ENCODE measurements at places on chromosomes 7 and 10.

- DNase-seq, result no peak
Observed at GRCh38 chr10:121589553-121589952, 8.7 kb downstream of the FGFR2 start.

DNA sequence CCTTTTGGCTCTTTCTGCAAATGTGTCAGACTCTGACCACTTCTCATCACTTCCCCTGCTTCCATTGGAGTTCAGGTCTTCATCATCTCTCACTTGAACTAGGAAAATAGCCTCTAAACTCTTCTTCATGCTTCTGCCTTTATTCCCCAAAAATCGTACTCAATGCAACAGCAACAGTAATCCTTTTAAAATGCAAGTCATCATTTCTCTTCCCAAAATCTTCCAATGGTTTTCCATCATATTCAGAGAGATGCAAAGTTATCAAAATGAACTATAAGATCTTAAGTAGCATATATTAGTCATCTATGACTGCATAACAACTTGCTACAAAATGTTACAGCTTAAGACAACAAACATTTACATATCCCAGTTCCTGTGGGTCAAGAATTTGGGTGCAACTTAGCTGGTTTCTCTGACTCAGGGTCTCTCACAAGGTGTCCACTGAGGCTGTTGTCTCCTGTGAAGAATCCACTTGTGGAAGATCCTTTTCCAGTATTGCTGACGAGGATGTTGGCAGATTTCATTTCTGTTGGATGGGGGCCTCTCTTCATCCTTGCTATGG is 31.0 kb upstream of the ETV1 start:
- no peak for DNase-seq

- DNase-seq, result no peak
Observed at GRCh38 chr7:40597517-40597916, 462.7 kb downstream of the SUGCT start.

- no peak for DNase-seq
Observed at GRCh38 chr7:121126801-121127534, 138.5 kb downstream of the CPED1 start.

DNA sequence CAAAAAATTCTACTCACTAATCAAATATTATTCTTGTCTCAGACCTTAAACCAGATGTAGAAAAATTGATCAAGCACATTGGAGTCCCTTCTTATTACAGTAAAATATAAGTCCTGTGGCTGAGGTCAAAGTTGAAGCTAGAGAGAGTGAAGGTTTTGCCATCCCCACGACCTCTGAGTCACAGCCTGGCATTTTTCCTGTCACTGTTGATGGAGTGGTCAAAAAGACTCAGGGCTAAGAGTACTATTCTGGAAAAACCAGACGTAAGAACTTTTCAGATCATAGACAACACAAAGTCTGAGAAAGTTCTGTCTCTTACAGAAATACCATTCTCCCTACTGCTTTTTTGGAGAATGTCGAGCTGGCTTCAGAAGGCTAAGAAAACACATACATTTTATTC is 323.7 kb upstream of the ANKRD30A start:
- DNase-seq, result no peak

GRCh38 chr10:108631332-108631731 is 1292.0 kb downstream of the XPNPEP1 start:
- DNase-seq, result no peak

GRCh38 chr10:103929381-103929921 is 11.5 kb upstream of the STN1 start:
- DNase-seq, result no peak

- no peak for DNase-seq
Observed at GRCh38 chr7:16066805-16067459, 354.4 kb downstream of the CRPPA start.

GRCh38 chr7:151905353-151905752 is 28.4 kb upstream of the PRKAG2 start:
- no peak for DNase-seq

- DNase-seq, result no peak
Observed at GRCh38 chr7:116329686-116330503, 119.6 kb downstream of the TES start.

GRCh38 chr10:117345143-117345542 is 30.1 kb downstream of the PDZD8 start:
- DNase-seq, result no peak

DNA sequence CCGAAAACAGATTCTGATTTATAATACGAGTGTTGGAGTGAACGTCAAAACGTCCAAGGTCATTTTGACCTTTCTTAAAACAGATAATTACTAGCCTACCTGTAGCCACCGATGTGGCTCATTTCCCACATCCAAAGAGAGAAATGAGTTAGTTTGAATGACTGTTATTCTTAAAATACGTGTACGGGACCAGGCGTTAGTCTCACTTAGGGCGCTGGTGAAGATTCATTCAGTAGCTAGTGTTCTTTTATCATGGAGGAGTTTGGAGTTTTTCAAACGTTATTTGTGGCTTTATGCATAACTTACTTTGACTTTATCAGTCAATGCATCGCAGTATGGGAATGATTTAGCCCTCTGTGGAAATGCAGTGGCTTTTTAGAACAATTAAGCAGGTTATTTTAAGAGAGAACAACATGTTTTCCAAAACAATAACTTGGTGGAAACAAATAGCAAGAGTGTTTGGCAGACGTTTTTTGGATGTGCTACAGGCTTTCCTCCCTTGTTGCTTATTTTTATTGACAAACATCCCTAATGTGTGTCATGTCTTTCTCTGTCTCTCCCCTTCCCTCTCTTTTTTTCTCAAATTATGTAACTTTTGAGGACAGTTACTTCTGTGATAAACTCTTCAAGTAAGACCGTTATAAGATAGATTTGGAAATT is 1.6 kb downstream of the BICC1 start:
- no peak for DNase-seq

- DNase-seq, result peak; percentile 19
Observed at GRCh38 chr7:55309040-55309991, 55.8 kb upstream of the LANCL2 start.

GRCh38 chr10:123790132-123790885 is 101.3 kb downstream of the CPXM2 start:
- DNase-seq, result no peak

GRCh38 chr10:93968540-93968945 is 25.2 kb upstream of the PLCE1 start:
- DNase-seq, result no peak

GRCh38 chr10:47294501-47294900 is 5.5 kb upstream of the GDF10 start:
- no peak for DNase-seq

DNA sequence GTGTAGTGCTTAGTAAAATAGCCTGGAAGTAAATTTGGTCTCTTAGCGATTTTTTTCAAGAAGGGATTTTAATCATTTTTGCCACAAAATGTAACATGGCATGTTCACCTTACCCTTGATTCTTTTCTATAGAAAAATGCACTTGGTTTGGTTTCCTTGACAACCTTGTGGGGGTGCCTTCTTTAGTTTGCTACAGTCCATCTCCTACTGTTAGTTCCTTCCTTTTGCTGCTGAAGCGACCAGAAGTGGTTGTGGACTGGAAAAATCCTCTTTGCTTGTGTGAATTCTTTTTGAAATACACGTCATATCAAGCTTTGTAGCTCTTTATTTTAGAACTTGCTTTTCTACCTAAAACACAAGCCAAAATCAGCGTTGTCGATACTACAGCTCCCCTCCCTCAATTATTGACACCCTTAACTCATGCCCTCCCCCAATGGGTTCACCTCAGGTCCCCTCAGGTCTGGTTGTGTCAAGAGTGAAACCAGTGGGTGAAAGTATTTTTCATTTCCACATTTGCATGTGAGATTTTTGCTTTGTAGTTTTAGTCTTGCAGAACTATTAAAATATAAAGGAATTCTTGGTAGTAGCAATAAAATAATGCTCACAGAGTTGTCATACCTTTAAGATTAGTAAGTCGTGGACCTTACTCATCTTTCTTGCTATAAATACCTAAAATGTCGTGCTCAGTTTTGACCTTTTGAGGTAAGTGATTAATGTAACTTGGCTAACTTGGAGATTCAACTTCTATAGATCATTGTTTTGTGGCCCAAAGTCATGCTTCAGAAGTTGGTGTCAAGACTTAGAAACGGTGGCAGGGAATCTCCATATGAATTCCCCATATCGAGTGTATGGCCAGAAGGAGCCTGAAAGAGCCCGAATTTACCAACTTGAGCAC is 1.5 kb downstream of the ACTR3B start:
- no peak for DNase-seq

- DNase-seq, result no peak
Observed at GRCh38 chr7:37388811-37389210, 59.9 kb downstream of the ELMO1 start.

DNA sequence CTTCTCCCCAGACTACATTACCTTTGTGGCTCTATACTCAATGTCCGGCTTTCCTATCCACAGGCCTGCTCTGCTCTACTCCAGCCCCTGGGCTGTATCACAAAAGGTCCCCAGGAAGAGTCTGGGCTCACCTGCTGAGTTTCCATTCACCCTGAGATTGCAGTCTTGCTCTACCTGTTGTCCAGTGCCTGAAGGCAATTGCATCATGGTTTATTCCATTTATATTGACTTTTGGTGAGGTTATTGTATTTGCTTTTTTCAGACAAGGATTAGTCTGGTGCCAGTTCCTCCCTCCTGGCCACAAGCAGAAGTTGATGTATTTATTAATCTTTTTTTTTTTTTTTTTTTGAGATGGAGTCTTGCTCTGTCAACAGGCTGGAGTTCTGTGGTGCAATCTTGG is 273.1 kb downstream of the XPNPEP1 start:
- DNase-seq, result no peak

- no peak for DNase-seq
Observed at GRCh38 chr10:77359950-77360520, 277.6 kb downstream of the KCNMA1 start.

GRCh38 chr7:70907259-70908247 is 224.4 kb upstream of the GALNT17 start:
- DNase-seq, result no peak

DNA sequence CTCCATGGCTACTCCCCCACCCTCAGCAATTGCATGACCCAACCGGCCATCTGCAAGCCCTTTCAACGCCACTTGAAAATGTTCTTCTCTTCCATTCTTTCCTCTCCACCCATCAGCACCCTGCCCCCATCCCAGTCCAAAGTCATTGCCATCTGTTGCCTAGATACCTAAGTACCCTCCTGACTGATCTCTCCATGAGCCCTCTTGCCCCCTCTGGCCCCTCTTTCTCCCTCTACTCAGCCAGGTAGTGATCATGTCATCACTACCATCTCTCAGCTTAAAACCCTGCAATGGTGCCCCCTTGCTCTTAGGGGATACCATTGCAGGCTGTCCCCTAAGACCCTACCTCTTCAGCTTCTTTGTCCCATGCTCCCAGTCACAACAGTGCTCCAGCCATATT is 30.5 kb upstream of the BTRC start:
- DNase-seq, result no peak

- no peak for DNase-seq
Observed at GRCh38 chr10:49624629-49625028, 10.8 kb downstream of the CHAT start.

GRCh38 chr10:86286236-86287109 is 80.1 kb downstream of the GRID1 start:
- no peak for DNase-seq

- DNase-seq, result no peak
Observed at GRCh38 chr7:132249256-132249971, 326.9 kb downstream of the PLXNA4 start.

GRCh38 chr7:95205665-95206225 is 118.6 kb downstream of the PON1 start:
- DNase-seq, result no peak

GRCh38 chr7:115356139-115356746 is 434.3 kb downstream of the MDFIC start:
- DNase-seq, result no peak

DNA sequence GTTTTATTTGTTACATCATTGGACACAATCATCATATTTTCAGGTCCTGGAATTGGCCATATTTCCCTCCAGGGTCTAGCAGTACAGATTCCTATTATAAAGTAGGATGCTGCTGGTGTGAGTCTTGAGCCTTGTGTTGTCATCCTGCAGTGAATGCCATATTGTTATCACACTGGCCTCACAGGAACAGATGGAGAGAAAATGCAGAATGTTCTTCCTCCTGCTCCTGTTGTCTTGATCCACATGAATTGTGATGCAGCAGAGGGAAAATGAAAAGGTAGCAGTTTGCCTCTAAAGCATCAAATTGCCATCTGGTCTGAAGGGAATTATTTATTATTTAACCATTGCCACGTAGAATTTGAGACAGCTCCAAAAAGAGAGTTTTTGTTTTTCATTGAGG is 248.6 kb downstream of the GPAM start:
- no peak for DNase-seq

GRCh38 chr7:127848241-127848640 is 183.0 kb downstream of the LRRC4 start:
- no peak for DNase-seq

DNA sequence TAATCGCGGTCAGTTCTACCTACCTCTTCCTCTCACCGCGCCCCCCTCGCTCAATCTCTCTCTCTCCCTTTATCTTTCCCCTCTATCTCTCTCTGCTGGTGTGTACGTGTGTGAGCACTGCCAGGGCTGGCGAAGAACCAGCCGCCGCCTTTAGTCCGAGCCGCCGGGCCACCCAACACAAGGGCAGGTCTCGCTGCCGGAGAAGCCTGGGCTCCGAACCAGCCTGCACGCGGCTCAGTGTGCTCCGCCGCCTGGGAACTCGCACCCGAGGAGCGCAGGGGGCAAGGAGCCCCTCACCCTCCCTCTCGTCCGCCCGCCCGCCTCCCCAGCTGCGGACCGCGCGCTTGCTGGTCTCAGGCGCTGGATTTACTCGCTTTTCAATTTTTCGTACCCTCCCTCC is 1.7 kb downstream of the NXPH1 start:
- no peak for DNase-seq

DNA sequence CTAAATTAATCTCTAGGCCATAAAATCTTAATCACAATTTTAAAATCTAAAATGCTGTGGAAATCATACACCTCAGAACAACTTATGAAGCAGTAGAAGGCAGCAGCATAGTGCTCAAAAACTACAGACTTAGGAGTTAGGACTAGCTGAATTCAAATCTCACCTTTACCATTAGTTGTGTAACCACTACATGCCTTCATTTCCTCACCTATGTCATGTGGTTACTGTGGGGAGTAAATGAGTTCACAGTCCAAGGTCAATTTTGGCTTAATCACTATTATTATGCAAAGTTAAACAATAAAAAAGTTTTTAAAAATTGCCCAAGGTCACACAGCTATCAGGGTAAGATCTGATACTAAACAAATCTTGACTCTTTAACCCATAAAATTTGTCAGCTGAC is 37.0 kb downstream of the SNX13 start:
- DNase-seq, result no peak

- no peak for DNase-seq
Observed at GRCh38 chr7:107644309-107644974, 16.2 kb upstream of the SLC26A4 start.

- no peak for DNase-seq
Observed at GRCh38 chr10:1520909-1521565, 216.3 kb downstream of the ADARB2 start.

DNA sequence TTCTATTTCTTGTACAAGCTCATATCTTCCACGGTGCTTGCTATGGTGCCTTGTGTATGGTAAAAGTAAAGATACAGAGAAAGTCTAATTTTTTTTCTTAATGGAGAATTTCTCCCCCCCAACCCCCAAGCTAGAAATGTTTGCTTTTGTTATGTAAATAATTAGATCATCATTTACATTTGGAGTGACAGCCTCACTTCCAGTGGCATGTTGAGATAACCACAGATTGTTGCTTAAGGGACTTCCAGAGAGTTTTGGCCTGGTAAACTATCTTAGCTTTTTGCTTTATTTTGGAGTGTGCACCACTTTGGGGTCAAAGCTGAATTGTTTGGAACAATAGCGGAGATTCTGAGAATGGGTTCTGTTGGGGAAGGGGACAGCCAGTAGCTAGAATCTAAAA is 129.7 kb downstream of the ZNF365 start:
- no peak for DNase-seq

Data from effector CD4-positive, alpha-beta T cell (primary cell).